ENCODE measurements at places on chromosomes 13 and 19.

DNA sequence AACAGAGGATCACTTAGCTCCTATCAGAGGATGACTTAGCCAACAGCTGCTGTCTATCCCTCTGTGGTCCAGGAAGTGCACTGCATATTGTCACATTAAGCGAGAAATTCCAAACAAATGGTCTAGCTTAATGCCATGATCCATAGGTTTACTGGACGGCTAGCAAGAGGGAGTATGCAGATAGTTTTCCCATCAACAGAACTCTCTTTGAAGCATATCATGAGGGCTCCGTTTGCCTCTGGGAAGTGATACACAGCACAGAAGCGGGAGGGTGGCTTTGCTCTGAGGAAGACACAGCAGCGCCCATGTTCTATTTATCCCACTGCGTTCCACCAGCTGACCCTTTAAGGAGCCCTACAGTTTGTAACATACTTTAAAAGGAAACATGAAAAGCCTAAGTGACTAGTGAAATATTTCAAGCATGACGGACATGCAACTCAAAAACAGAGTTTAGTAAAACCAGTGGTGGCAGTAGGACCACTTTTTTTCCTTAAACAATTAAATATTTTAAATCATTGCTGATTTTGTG is 52.7 kb downstream of the COL4A1 start:
- DNase-seq: peak; percentile 68

DNA sequence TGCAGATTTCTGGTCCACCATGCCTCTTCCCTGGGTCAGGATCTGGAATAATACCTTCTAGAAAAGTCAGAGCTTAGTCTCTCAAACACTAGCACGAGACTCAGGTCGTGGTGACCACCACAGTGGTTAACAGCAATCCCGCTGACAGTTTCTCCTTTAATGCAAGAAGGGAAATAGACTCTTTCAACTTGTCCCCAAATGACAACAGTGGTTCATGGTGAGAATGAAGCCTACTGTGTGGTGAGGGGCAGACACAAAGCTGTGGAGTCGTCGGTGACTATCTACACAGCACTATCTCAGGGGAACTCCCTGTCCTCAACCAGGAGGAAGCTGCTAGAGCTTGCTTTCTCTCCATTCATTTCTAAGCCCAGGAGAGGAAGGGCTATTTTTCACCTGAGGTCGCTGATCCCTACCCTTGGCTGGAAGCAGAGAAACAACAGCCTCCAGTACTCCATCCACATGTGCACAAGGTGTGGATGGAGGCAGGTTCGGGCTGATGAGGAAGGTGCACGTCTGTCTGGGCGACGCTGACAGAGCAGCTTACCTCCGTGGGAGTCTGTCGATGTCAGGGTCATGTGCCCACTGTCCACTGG is 72.4 kb downstream of the STK24 start:
- DNase-seq: no peak

- DNase-seq: no peak
These were observed 243.6 kb upstream of the CSNK1A1L start for GRCh38 chr13:37348916-37349643.

DNA sequence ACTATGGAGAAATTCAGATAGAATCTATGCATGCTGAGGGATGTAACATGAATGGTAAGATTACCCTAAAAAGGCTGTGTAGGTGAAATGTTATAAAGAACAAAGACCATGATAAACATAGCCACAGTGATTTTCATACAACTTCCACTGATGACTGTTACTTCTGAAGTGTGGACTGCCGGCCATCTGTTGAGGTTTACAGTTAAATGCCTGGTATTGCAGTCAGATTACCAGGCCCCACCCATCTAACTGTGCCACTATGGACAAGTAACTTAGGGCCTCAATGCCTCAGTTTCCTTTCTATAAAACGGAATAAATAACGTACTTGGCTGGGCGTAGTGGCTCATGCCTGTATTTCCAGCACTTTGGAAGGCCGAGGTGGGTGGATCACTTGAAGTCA is 395.6 kb downstream of the KLF12 start:
- no peak for DNase-seq

DNA sequence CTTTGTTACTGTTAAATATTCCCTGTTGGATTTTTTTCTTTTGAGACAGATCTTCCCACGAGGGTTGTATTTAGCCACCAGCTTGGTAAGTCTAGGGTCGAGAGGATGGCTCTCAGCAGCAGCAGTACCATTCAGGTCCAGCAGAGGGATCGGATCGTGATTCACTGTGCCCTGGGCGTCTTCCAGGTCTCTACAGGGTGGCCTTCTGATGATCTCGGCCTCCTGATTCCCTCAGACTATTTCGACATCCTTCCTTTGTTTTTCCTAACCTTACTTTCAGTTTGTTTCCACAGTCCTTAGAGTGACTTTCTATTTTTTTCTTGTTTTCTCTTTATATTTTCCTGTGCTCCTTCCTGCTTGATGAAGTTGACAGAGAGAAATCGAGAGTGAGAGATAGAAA is 1436.9 kb downstream of the UQCRFS1 start:
- DNase-seq: peak; percentile 3

DNA sequence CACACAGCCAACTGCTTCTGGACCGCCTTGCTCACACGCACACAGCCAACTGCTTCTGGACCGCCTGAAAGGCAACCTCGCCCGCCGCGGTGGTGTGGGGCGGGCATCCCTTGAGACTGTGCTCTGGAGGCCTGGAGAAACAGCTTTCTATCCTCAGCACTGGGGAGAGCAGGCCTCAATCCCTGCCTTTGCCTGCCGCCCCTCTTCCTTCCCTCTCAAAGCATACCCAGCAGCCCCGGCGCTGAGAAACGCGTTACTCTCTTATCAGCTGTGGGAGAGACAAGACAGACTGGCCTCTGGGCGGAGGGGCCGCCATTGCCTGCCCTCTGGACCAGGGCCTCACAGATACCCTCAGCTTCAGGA is 2.9 kb downstream of the LIPE start:
- no peak for DNase-seq

DNA sequence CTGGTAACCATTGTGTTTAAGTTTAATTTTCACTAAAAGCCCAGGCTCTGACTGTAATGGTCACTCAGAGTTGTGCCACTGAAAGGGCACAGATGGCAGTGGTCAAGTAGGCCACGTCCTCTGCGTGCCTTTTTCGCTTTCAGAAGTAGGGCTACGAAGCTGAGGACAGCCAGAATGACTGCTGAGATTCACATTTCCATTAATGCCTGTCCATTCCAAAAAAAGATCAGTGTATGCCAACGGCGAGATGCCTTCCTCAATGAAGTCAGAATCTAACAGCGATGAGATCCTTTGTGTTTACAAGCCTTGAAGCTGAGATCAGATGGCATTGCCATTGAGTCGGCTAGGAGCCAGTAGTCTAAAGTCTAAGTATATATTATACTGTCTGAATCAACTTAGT is 311.3 kb downstream of the FGF14 start:
- DNase-seq: no peak

- no peak for DNase-seq
These were observed 16.0 kb downstream of the SSC5D start for GRCh38 chr19:55504252-55504603.

DNA sequence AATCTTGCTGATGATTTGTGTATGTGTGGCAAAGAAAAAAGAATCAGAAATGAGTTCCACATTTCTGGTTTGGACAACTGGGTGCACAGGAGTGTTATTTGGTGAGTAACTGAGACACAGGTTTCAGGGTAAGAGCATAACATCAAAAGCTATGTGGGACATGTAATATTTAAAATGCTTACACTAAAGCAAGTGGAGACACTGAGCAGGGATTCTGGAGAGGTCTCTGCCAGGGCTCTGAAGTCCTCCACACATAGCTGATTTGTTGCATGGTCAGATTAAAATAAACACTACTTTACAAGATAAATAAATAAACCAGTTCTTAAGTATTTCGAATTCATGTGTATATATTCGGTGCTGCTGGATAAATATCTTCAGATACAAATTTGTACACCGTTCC is 16.3 kb upstream of the PEG3 start:
- DNase-seq: no peak

GRCh38 chr13:26590951-26591350 is 33.5 kb downstream of the WASF3 start:
- DNase-seq: no peak

DNA sequence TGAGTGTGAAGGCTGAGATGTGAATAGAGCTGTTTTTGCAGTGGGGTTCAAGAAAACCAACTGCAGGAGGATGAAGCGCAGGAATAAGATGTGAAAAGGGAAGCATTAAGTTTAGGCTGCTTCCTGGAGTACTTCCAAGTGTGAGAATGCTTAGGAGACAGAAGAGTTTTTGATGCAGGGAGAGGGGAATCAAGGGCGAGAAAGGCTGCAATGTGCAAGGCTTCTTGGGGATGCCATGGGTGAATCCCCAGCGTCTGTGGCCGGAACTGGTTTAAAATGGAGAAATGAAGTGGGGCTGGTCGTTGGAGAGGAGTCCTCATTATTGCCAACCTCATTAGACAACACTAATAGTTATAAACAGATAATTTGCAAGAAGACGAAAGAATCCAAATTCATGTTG is 764.9 kb downstream of the LIG4 start:
- DNase-seq: no peak

DNA sequence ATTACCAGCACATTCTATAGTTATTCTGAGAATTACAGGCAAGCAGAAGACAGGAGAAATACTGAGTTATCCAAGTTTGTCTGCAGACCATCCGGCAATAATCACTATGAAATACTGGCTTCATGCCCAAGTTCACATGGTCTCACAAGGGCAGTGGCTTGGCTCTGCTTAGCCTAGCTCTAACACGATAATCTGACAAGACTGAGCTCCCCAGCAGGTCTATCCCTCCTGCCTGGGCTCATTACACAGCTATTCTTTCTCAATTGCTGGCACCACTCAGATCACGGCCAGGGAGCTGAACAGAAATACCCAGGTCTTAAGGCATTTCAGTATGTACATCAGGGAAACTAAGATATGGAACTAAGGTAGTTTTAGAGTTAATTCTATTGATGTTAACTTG is 361.6 kb upstream of the PCDH20 start:
- DNase-seq: no peak

GRCh38 chr13:73516731-73517130 is 457.9 kb downstream of the KLF5 start:
- no peak for DNase-seq

GRCh38 chr19:52343548-52343947 is 7.5 kb downstream of the ZNF610 start:
- peak; percentile 38 for DNase-seq

DNA sequence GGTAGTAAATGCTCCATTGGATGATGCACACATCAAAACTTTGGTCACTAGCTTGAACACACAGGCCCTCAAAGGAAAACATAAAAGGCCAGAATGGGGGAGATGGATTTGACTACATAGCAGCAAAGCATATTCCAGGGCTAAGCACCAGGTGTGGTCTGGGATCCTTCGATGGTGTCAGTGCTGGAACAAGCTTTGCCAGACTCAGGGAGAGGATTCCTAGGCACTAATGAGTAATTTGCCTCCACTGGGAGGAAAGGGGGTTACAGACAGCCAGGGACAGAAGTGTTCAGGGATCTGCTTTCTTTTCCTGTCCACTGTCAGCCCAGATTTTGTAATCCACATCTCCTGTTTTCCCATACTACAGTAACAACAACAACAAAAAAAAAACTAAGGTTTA is 157.2 kb upstream of the OBI1 start:
- DNase-seq: no peak

- no peak for DNase-seq
These were observed 25.0 kb downstream of the KLF2 start for GRCh38 chr19:16349551-16350152.

- no peak for DNase-seq
These were observed 158.8 kb downstream of the NHLRC3 start for GRCh38 chr13:39196965-39197646.

GRCh38 chr19:18718015-18718526 is 34.6 kb downstream of the CRTC1 start:
- no peak for DNase-seq

DNA sequence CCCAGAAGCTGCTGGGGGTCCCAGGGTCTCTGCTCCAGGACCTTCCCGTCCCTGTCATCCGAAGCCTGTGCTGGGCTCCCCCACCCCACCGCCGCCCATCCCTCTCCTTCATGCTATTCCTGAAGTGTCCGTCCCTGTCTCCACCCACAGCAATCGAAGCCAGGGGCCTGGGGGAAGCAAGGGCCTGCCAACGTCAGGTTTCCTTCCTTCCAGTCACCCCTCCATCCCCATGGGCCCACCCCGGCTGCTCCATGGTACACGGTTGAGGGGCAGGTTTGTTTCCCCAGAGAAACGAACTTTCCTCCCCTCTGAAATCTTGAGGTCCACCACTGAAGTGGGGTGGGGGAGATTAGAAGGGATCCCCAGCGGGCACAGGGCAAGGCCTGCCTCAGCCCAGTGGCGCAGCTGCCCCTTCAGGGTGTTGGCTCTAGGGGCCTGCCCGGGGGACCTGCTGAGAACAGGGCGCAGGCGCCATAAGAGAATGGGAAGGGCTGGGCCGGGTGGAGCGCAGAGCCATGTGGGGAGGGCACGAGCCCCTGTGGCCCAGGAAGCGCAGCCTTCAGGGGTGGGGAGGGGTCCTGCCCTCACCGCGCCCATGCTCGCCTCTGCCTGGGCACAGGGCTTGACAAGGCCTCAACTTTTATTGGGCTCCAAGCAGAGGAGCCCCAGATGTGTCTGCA is 16.1 kb downstream of the CEBPG start:
- no peak for DNase-seq

GRCh38 chr19:35177377-35178274 is 23.1 kb downstream of the FXYD5 start:
- no peak for DNase-seq

DNA sequence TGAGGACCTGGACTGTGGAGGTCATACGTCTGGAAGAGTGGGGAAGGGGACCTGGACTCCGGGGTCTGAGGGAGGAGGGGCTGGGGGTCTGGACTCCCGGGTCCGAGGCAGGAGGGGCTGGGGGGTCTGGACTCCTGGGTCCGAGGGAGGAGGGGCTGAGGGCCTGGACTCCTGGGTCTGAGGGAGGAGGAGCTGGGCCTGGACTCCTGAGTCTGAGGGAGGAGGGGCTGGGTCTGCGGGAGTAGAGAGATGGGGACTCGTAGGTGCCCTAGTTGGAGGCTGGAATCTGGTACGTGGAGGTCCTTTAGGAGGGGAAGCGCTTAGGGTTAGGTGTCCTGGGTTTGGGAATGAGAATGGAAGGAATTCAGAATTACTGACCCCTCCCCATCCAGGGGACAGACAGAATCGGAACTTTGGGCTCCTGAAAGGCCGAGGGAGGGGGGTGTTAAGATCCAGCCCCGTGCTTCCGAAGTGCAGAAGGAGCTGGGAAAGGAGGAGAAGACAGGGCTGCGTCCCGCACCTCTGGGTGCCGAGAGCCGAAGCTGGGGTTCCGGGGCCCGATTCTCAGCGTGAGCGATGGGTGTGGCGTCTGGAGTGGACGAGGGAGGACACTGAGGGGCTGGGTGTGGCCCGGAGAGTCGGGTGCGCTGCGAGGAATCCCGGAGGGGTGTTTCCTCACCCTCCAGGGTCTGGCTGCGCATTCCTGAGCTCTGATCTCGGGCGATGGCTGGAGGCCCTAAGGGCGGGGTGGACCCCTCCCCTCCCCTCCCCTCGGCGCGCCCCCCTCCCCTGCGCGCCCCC is 608 bp downstream of the MYADM start:
- DNase-seq: peak; percentile 51
